Adrenal gland (tissue), 19 donors: ENCODE measurements at places on chromosomes 1 and 21. TPM values are rescaled to one million over a fixed set of nuclear protein-coding genes. Genes with fewer than 3 reads are reported as not detected.

- DNase-seq = no peak
Observed at GRCh38 chr1:201228011-201228983, 37.7 kb downstream of the IGFN1 start.

DNA sequence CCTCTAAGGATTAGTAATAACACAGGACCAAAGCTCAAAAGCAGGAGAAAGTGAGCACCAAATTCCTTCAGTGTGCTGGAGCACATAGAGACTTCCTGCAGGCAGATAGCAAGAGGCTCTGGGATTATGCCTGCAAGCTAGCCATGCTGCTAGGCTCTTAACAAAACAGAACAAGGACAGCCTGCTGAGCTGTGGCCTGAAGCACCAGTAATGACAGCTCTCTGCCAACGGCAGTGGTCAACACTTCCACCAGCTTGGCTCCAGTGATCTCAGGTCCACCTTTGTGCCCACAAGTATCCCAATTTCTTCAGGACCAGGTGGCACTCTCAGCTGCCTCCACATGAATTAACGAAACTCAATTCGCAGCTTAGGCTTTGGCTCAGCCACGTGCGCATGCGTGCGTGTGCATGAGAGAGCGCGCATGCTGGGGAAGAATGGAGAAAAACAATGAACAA, 64.2 kb downstream of the SLC45A1 start:
- DNase-seq = no peak

GRCh38 chr1:205933671-205934618, 9.3 kb downstream of the SLC26A9 start:
- peak; percentile 63 for DNase-seq

DNA sequence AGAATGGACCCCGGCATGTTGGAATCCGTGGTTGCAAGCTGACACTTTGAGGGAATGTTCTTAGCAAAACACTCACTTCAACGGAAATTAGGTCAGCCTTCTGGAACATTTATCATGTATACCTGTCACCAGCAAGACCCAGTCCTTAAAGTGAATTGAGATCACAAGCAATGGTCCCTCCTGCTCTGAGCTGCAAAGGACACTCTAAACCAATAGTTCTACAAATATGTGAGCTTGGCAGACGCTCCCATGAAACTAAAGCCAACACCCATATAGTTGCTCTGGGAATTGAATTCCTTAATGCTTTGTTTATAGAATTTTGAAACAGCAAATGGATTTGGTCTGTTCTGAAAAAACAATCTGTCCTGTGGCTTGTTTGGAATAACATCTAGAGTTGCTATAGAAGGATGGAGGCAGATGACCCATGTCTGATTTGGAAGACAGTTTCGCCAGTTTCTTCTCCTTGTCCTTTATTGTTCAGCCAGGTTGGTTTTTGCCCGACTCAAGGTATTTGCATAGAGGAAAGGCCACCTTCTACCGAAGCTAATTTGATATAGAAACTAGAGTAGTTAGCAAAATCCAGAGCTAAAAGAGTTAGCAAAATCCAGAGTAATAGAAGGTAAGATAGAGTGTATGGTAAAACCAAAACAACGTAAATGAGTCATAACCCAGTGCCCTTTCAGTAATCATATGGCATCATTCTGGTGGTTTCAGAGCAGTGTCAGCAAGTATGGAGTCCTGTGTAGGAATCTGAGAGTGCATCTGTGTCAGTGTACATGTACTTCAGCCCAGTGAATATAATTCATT, 236.2 kb downstream of the NFIA start:
- DNase-seq = peak; percentile 61

DNA sequence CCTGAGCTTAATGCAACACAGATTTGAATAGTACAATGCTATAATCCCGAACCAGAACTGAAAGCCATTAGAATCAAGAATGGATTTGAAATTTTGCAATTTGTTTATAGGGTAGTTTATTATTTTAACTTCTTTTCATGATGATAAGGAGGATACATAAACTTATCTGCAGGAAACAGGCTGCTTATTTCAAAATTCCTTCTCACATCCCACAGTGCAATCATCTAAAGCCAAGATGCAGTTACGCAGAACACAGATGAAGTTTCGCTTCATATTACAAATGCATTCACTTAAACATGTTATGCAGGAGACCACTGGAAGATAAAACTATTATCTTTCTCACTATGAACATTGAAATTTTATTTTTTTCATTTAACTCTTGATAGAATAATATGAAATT, 1019.6 kb downstream of the PLA2G4A start:
- DNase-seq = no peak

- DNase-seq = no peak
Observed at GRCh38 chr1:66380452-66381212, 153.3 kb upstream of the SGIP1 start.

- no peak for DNase-seq
Observed at GRCh38 chr1:119359730-119360129, 8.9 kb upstream of the HAO2 start.

DNA sequence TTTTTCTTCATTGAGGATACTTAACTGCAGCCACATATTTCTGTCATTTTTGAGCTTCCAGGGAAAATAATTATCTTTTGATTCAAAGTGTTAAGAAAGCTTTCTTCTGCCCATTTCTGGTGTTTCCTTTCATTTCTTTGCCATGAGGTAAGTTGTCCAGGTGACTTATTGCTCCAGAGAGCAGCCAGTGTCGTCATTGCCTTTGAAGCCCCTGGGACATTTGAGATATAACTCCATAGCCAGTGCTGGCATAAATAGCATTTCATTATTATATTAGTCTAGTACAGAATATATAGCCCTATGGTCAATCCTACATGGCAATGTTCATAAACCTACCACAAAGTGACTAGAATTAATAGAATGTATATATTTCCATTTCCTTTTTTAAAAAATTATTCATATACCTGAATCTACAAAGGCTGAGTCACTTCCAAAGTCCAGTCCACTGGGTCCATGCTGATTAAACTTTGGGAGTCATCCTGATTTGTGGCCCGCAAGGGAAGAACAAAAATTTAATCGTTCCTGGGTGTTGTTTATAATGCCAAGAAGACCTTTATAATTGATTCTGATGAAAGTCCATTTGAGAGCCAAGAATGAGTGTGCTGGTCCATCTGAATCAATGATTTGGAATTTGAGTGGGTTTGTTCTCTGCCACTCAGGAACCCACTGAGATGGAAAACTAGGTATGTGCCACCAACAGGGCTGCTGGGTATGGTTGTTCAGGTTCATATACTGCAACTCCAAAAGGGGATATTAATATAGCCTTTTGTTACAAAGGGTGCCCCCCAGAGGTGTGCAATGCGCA, 221.8 kb upstream of the PLXNA2 start:
- no peak for DNase-seq

GRCh38 chr21:34933609-34934335, 115.3 kb downstream of the RUNX1 start:
- DNase-seq = no peak

DNA sequence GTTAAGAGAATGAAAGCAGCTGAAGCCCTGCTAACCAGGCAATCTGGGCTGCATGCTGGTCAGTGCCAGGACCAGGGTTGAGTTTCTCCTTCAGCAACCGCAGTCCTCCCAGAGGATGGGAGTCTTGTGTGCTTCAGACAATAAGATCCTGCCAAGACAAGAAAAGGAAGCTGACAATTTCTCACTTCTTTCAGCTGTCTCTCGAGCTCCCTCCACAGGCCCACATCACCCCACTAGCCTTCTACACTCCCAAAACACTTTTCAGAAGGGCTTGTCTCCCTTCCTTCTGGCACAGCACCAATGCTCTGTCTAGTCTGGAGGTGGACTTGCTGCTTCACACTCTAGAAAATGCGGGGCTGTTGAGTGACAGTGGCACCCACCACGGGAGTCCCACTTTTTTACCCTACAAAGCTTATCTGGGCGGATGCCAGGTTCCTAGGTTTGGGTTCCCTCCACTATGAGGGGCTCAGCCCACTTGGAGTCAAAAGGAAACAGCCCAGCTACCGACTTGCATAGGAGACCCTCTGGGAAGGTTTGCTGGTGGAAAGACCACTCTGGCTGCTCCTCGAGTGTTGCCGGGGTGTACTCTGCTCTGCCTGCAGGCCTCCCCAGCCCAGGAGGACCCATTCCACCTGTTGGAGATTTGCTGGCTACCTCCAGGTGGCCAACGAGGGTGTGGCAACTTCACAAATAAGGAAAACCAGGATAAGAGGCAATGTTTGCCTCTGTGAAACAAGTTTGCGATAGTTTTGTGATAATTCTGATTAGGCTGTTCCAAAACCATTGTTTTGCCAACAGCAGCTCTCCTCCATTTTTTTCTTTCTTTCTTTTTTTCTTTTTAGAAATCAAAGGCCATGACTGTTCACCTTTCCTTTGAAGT, 68.9 kb downstream of the TENT5C start:
- no peak for DNase-seq

DNA sequence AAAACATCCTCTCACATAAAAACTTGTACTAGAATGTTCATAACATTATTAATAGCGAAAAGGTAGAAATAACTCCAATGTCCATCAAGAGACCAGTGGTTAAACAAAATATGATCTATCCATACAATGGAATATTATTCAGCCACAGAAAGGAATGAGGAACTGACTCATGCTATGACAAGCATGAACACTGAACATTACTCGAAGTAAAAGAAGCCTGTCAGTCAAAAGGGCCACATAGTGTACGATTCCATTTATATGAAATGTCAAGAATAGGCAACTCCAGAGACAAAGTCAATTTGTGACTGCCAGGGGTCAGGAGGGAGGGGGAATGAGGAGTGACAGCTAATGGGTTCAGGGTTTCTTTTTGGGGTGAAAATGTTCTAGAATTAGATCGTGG, 2.3 kb downstream of the VPS26C start:
- DNase-seq = no peak

DNA sequence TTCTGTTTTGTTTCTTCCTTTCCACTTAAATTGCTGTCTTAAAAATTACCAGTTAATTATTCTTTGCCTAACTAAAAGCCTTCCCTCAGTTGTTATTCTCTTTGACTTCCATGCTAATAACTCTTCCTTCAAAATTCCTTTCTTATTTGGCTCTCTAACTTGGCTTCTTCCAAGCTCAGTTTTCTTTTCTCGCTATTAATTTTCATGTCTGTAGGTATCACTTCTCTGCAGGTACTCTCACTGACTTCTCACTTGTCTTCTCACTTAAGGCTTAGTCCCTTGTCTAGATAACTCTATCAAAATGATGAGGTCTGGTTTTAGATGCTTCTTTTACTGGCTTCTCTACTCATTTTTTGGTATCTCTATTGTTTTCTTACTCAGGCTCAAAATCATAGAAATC, 10.1 kb downstream of the CDC7 start:
- DNase-seq = no peak

- no peak for DNase-seq
Observed at GRCh38 chr1:112284796-112285195, 111.2 kb upstream of the CTTNBP2NL start.

GRCh38 chr1:3066250-3066711, 2.7 kb upstream of the PRDM16 start:
- peak; percentile 79 for DNase-seq

DNA sequence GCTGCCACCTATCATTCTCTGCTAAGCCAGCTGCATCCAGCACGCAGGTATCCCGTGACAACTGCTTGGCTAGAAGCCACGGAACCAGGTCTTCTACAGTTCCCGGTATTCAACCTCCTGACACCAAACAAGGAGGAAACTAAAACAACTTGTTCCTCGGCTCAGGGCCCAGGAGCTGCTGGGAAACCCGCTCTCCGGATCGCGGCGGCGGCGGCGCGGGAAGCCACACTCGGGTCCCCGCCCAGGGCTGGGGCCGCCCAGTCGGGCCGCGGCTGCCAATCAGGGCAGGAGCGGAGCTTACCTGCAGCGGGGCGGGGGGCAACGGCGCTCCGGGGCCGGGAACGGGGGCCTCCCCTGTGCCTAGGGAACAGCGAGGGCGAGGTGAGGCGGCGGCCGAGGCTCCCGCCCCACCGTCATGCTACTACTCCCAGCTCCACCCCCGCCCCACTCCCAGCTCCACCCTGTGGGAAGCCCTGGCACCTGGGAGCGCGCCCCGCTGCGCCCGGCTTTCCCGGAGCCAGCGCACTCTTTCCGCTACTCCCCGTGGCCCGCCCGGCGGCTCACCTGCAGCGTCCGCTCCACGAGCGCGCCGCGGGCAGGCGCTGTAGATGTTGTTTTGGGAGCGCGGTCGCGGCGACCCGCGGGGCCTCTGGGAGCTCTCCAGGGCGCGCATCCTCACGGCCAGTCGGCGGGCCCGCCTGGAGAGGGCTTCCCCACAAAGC, 12.1 kb downstream of the IL24 start:
- peak; percentile 54 for DNase-seq

DNA sequence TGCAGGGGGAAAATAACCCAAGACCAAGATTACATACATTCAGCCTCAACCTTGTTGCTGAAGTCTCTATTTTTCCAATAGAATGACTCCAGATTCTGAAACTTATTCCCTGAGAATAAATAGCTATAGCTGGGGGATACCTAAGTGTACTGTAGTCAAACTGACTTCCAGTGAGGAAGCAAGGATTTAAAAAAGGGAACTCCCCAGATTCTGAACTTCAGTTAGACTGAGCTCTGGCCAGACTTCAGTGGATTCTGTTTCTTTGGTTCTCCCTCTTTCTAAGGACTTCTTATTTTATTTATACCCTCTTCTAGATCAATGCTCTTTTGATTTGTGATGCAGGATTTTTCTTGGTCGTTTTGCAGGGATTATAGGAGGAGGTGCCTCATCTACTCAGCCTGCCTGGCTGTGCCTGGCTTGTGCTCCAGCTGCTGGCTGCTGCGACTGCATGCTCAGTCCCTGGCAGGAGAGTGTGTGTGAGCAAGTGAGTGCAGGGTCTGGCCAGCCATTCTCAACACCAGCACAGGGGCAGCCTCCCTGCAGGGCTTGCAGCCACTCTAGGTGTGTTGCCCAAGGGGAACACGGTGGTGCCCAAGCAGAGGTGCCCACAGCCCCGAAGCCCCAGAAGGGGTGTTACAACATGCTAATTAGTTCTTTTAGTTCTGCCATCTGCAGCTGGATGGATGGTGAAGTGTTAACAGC, 43.0 kb downstream of the SPATA17 start:
- DNase-seq = no peak

DNA sequence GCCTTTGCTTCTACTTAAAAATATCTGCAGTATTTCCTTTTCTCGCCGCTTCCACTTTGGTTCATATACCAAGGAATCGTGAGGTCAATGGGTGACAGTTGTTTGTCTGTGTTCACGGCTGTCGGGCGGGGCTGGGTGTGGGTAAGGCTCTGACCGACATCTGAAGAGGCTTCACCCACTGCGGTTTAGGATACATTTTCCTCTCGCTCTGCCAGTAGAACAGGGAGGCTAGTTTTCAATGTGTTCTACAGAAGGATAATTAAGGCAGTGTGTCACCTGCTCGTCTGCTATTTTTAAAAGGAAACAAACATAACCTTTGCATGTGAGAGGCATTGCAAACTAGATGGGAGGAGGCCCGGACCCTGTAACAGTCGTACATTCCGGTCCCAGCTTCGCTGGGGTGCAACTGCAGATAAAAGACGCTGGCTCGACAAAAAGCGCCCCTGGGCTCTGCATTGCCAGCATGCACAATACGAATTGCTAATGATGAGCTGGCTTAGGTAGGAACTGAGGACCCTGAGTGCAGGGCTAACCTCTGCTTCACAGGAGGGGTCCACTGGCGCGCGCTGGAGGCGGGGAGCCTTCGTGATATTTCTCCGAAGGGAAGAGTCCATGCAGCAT, 8.5 kb upstream of the ERG start:
- DNase-seq = no peak

GRCh38 chr1:9561429-9561828, 22.2 kb downstream of the SLC25A33 start:
- DNase-seq = peak; percentile 44

- peak; percentile 11 for DNase-seq
Observed at GRCh38 chr1:66445492-66446181, 88.3 kb upstream of the SGIP1 start.

Gene MAEL
- not detected for polyA plus RNA-seq

Gene CYP4A22
- not detected for polyA plus RNA-seq

Gene ICOSLG
- 1.4 TPM for polyA plus RNA-seq

Gene PRXL2B
- polyA plus RNA-seq = 39.7 TPM

Gene MROH7
- polyA plus RNA-seq = 0.62 TPM

Gene ZNF593OS
- polyA plus RNA-seq = 0.88 TPM

Gene CFH
- polyA plus RNA-seq = 83.8 TPM
